IgD-negative memory B cell (primary cell): ENCODE measurements at places on chromosomes 16 and 17. TPM values are rescaled to one million over a fixed set of nuclear protein-coding genes. Genes with fewer than 3 reads are reported as not detected.

Gene ZNF263
- polyA plus RNA-seq, result 61.3 TPM

Gene QRICH2
- polyA plus RNA-seq, result 0.14 TPM

Gene CASKIN1
- not detected for polyA plus RNA-seq

Gene ZNF594
- polyA plus RNA-seq, result 2.1 TPM

Gene CDT1
- 0.20 TPM for polyA plus RNA-seq

Gene VAT1L
- not detected for polyA plus RNA-seq

Gene COTL1
- polyA plus RNA-seq, result 725 TPM

Gene KRTAP3-2
- polyA plus RNA-seq, result not detected

Gene HOXB6
- not detected for polyA plus RNA-seq
